Immature natural killer cell (primary cell): ENCODE measurements at places on chromosomes 11 and 22. TPM values are rescaled to one million over a fixed set of nuclear protein-coding genes. Genes with fewer than 3 reads are reported as not detected.
A peak's percentile ranks its signal among the peaks of the same experiment; 100 is the strongest.

- no peak for DNase-seq
Measured at GRCh38 chr11:40338739-40339138, 1120.7 kb downstream of the LRRC4C start.

GRCh38 chr11:74102321-74102720 lies 68.5 kb downstream of the C2CD3 start:
- DNase-seq = no peak

DNA sequence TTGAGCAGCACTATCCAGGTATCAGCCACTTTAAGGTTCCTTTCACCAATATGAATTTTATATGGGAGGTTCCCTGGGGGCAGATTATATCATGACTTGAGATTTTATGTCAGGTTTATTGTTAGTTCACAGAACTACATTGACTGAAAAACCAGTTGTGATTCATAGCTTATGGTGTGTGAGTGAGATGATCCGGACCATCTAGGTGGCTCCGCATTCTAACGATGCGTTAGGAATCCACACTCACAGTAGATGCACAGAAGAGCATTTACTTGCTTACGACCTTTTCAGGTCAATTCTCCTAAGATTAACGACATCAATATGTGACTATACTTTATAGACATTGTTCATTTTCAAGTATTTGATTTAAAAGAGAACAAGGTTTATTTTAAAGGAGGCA lies 984.3 kb upstream of the CCDC90B start:
- DNase-seq = no peak

- DNase-seq = no peak
Measured at GRCh38 chr22:48886604-48887393, 940.9 kb downstream of the BRD1 start.

DNA sequence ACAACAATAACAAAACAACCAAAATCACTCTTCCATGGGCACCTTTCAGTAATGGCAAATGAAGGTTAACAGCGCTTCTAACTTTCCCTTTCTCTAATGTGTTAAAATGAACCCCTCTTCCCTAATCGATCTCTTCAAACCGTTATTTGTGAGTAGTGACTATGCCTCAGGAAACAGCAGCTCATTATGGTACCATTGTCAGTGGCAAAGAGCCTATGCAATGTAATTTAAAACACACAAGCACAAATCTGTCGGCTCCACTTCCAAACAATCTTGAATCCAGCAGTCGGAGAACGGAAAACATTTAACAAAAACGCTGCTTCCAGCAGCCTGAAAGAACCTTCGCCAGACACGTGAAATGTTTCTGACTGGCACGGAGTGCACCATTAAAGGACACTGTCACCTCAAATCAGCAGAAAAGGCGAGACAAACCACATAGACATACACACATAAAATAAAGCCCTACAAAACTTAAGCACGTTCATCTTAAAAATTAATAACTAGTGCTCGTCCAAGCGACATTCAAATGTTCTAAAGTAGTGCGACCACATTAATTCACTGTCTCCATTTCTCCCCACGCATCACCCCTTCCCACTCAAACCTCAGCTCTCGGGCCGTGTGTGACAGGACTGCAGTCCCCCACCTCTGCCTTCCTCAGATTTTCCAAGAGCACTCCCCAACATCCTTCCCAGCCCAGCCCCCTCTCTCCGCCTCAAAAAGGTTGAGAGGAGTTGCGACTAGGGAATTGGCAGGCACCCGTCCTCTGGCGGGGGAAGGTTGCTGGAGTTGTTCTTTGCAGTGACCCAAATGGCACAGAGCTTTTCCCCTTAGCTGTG lies 748 bp downstream of the RAB30 start:
- peak; percentile 41 for DNase-seq

- DNase-seq = no peak
Measured at GRCh38 chr11:16807306-16807705, 68.9 kb downstream of the C11orf58 start.

DNA sequence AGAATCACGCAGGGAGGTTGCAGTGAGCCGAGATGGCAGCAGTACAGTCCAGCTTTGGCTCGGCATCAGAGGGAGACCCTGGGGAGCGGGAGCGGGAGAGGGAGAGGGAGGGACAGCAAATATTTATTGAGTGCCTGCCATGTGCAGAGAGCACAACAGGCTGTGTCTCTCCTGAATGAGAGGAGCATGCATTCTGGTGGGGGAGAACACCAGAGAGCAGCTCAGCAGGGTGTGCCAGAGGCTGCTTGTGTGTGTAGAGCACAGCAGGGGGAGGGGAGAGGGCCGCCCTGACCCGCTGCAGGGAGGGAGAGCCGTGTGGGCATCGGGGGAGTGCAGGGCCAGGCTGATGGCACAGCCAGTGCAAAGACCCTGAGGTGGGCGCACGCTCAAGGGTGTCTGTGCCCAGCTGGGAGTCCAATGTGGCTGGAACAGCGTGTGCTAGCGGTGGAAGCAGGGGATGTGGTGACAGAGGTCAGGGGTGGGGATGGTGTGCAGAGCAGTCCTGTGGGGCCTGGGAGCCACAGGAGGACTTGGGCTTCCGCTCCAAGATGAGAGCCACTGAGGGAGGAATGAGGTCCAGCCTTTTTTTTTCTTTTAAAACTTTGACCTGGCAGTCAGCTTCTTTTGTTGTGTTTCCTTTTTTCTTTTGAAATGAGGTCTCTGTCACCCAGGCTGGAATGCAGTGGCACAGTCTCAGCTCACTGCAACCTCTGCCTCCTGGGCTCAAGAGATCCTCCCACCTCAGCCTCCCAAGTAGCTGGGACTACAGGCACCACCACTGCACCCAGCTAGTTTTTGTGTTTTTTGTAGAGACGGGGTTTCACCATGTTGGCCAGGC lies 12.0 kb downstream of the PPIL2 start:
- no peak for DNase-seq

DNA sequence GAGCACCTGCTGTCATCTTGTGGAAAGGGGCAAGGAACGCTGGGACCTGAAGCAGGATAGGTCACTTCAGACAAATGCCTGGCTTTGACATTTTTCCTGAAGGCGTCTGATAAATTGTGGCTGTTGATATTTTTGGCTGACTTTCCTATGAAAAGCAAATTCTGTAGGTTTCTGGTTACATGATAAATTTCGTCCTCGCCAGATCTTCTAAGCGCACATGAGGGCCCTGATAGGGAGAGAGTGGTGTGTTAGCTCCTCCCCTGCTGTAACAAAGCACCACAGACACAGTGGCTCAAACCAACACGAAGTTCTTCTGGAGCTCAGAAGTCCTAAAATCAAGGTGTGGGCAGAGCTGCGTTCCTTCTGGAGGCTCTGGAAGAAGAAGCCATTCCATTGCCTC lies 19.6 kb downstream of the APOL4 start:
- DNase-seq = no peak

GRCh38 chr22:46008836-46009596 lies 32.1 kb upstream of the WNT7B start:
- no peak for DNase-seq

DNA sequence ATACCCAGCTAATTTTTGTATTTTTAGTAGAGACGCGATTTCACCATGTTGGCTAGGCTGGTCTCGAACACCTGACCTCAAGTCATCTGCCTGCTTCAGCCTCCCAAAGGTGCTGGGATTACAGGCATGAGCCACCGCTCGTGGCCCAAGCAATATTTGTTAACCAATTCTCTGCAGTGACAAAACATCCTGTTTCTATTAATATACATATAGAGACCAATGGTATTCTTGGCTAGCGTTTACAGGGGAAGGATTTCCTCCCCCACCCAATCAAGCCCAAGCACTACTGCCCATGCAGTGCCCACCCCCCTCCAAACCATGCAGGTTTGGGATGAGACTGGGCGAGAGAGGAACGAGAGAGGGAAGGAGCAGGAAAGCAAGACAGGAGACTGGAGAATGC lies 53.1 kb downstream of the APOL3 start:
- no peak for DNase-seq

The MMP12 gene
- not detected for polyA plus RNA-seq

The OR51E2 gene
- polyA plus RNA-seq = not detected

The CTSF gene
- 56.7 TPM for polyA plus RNA-seq

The SERPING1 gene
- polyA plus RNA-seq = not detected

The NAV2 gene
- polyA plus RNA-seq = 0.66 TPM
